ENCODE measurements at places on chromosomes 5 and 9.

DNA sequence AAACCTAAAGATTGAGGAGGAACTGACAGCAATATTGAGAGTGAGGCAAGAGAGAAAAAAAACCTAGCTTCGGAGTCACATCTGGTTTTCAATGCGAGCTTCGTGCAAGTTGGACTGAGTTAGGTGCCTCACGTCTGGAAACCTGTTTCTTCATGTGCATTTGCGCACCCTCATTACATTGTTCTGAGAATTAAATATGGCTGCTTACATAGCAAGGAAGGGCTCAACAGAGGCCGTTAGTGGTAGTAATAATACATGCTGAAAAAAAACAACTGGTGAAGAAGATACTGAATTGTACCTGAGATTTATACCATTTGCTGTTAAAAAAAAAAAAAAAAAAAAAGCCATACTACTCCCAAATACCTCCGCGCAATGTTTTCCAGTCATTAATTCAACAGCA is 18.6 kb downstream of the DNAJA1 start:
- no peak for DNase-seq

GRCh38 chr5:37886242-37886905 is 46.5 kb upstream of the GDNF start:
- DNase-seq = no peak

DNA sequence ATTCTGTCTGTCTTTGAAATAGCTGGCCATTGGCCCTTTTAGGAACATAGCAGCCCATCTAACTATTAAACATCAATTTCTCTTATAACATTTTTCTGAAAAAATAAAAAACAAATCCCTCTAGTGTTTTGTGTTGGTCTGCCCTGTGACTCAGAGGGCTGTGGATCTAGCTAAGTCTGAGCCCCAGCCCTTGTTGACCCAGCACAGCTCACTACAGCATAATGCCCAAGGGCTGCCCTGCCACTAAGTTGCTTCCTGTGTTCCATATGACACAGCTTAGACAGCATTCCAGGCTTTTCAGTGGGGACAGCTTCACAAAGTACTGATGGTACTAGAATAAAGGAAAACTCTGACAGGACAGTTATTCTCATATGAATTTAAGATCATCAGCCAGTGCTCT is 136.0 kb downstream of the SCAMP1 start:
- no peak for DNase-seq

GRCh38 chr5:8418049-8418426 is 549.1 kb downstream of the MTRR start:
- no peak for DNase-seq

GRCh38 chr9:134932606-134933005 is 14.9 kb upstream of the FCN1 start:
- DNase-seq = no peak

All from urothelium cell line (cell line).